ENCODE measurements at places on chromosomes 5 and 9.

DNA sequence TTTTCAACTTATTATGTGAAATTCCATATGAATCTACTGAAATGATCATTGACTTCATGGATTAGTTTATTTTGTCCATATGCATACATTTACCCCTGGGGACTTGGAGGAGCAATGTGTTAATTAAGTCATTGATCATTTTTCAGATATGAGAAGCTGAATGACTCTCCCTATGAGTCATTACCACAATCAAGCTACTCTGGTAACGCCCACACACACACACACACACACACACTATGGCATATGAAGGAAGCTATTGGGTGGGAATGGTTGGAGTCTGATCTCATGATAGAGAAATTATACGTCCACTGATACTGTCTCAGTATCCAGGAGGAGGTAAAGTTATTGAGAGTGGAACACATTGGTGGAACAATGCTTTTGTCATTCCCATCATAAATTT lies 528.9 kb downstream of the AGTPBP1 start:
- no peak for DNase-seq

DNA sequence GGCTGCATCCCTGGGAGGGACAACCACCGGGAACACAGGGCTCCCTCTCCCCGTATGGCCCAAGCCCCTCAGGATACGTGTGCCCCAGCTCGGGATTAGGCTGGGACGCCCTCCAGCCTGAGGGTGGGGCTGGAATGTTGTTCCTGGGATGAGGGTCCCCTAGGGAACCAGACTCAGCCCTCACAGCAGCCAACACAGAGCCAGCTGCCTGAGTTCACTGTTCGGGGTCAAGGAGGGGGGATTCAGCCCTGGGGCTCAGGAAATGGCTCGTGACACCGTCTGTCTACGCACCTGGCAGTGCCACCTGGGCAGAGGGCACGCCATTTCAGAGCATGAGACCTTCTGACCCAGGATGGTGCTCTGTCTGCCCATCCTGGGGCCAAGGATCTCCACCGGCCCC lies 8.9 kb downstream of the RNF44 start:
- DNase-seq, result no peak

- DNase-seq, result no peak
Measured at GRCh38 chr9:96621618-96622017, 2.0 kb upstream of the CDC14B start.

DNA sequence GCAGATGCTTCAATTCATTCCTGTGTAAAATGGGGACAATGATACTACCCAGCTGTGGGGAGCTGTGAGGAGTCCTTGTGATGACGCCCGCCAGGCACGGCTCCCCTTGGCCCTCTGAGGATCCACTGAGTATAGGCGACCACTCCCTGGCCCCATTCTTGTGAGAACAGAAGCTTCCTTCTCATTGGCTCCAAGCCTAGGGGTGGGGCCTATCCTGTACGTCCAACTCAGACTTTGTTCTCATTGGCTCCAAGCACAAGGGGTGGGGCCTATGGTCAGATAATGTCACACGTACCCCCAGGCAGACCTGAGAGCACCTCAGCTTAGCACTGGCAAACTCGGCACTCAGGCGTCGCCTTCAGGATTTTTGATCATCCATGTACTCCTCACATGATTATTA lies 232.9 kb upstream of the MVB12B start:
- no peak for DNase-seq

- DNase-seq, result peak; percentile 97
Measured at GRCh38 chr9:107228496-107229039, 54.5 kb upstream of the RAD23B start.

DNA sequence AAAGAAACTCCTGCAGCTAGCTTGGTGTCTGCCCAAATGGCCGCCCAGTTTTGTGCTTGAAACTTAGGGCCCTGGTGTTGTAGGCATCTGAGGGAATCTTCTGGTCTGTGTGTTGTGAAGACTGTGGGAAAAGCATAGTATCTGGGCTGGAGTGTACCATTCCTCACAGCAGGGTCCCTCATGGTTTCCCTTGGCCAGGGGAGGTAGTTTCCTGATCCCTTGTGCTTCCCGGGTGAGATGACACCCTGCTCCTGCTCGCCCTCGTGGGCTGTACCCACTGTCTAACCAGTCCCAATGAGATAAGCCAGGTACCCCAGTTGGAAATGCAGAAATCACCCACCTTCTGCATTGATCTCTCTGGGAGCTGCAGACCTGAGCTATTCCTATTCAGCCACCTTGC lies 182.8 kb downstream of the GDNF start:
- DNase-seq, result no peak

DNA sequence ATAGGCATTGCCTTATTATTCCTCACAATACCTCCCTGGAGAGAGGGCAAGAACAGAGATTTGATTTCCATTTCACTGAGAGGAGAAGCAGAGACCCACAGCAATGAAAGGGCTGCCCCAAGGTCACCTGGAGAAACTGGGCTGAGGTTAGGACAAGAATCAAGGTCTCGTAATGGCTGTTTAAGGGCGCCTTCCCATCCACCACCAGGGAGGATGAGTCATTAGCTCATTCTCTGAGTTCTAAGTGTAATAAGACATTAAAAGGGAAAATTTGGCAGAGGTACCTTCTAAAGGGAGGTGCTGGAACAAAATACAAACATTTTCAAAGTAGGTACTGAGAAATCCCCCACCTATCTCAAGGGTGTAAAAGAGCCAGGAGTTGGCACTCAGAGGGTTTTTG lies 52.6 kb upstream of the TCERG1 start:
- DNase-seq, result no peak

Data from NCI-H2081 (cell line).